WTC11 (cell line): ENCODE measurements at places on chromosomes 6 and 20. TPM values are rescaled to one million over a fixed set of nuclear protein-coding genes. Genes with fewer than 3 reads are reported as not detected.

DNA sequence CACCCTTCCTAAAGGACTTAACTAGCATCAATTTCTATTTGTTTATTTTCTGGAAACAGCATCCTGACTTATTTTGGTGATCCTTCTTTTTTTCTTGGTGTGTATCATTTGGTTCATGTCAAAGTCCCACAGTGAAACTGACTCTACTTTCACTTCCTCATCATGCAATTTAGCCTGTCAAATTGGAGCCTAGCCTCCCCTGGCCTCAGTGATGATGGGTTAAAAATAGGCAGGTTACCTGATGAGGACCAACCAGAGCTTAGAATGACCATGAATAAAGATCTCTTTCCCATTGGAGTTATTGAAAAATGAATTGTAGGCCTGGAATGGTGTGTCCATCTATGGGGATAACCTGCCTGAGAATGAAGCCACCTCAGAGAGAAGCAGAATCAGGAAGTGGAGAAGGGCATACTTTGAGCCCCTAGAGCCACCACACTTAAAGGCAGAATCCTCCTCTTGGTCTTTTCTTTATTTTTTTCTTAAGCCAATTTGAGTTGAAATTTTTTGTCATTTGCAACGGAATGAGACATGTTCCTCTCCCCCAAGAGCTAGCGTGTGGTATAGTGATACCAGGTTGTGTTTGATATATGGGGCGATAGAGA, 105.6 kb downstream of the BTBD3 start:
- no peaks in the 10 kb centered on the region for H3K36me3 ChIP-seq
- H3K4me1 ChIP-seq = 0 out of 2 replicates have a peak, but pooled peaks cover 3% of the 10 kb centered on the region
- no peak overlapping the region for H3K4me3 ChIP-seq

DNA sequence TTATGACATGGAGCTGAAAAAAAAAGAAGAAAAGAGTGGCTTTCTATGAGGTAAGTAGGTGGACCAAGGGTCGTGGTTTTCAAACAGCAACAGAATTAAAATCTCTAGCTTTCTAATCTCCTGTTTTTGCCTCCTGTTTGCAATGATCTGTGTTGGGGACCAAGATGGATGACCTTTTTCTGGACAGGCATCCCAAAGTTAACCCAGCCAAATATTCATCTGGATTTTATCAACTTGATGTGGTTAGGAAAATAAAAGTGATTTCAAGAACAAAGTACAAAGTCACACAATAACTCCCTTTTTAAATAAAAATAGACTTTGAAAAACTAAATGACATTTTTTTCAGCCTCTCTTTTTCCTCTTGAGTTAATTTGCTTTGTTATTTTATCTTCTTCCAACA, 282.1 kb upstream of the PRDM1 start:
- H3K36me3 ChIP-seq = no peaks in the 10 kb centered on the region
- H3K4me3 ChIP-seq = no peak overlapping the region
- DNase-seq = no peak
- H3K27me3 ChIP-seq = no peaks in the 10 kb centered on the region; the same call in 1 of the 2 replicates

Gene NKAIN4
- total RNA-seq = 7.2 to 11.0 TPM (median 9.6 TPM) in 3 replicates

Gene RBBP8NL
- total RNA-seq = 0.99 to 1.5 TPM (median 1.4 TPM) in 3 replicates
